ENCODE measurements at places on chromosomes 5 and 9. TPM values are rescaled to one million over a fixed set of nuclear protein-coding genes. Genes with fewer than 3 reads are reported as not detected.

GPRIN1 gene
- total RNA-seq = 2.0 TPM

C9orf152 gene
- not detected for total RNA-seq

BAAT gene
- total RNA-seq = 0.24 TPM

DNA sequence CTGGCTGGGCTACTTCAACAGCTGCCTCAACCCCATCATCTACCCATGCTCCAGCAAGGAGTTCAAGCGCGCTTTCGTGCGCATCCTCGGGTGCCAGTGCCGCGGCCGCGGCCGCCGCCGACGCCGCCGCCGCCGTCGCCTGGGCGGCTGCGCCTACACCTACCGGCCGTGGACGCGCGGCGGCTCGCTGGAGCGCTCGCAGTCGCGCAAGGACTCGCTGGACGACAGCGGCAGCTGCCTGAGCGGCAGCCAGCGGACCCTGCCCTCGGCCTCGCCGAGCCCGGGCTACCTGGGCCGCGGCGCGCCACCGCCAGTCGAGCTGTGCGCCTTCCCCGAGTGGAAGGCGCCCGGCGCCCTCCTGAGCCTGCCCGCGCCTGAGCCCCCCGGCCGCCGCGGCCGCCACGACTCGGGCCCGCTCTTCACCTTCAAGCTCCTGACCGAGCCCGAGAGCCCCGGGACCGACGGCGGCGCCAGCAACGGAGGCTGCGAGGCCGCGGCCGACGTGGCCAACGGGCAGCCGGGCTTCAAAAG lies 36.9 kb upstream of the TTC1 start:
- DNase-seq = no peak
- H3K4me1 ChIP-seq = peaks cover 8% of the 10 kb centered on the region
- H3K27me3 ChIP-seq = peaks cover 73% of the 10 kb centered on the region
- H3K36me3 ChIP-seq = no peaks in the 10 kb centered on the region
- no peak overlapping the region for H3K27ac ChIP-seq

GRCh38 chr5:81246697-81247096 lies 13.6 kb downstream of the CKMT2 start:
- H3K36me3 ChIP-seq = peaks cover 6% of the 10 kb centered on the region
- H3K4me1 ChIP-seq = peaks cover 15% of the 10 kb centered on the region
- no peak overlapping the region for H3K27ac ChIP-seq
- no peak overlapping the region for H3K4me3 ChIP-seq

DNA sequence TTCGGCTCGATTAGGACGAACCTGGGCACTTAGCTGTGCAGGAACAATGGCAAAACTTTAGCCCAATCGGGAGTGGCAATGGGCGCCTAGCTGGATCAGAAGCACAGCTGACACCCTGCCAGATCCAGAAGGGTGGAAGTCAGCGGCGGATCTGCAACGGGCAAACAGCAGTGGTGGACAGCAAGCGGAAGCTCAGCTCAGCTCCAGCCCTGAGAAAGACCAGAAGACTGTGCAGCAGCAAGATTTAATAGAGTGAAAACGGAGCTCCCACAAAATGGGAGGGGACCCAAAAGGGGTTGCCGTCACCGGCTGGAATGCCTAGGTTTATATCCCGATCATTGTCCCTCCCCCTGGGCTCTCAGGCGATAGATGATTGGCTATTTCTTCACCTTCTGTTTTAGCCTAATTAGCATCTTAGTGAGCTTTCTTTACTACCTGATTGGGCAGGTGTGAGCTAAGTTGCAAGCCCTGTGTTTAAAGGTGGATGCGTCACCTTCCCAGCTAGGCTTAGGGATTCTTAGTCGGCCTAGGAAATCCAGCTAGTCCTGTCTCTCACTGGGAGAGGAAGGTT lies 1237.9 kb downstream of the CDH12 start:
- no peaks in the 10 kb centered on the region for H3K36me3 ChIP-seq
- no peaks in the 10 kb centered on the region for H3K4me1 ChIP-seq
- DNase-seq = no peak
- H3K27ac ChIP-seq = no peak overlapping the region
- H3K4me3 ChIP-seq = no peak overlapping the region

DNA sequence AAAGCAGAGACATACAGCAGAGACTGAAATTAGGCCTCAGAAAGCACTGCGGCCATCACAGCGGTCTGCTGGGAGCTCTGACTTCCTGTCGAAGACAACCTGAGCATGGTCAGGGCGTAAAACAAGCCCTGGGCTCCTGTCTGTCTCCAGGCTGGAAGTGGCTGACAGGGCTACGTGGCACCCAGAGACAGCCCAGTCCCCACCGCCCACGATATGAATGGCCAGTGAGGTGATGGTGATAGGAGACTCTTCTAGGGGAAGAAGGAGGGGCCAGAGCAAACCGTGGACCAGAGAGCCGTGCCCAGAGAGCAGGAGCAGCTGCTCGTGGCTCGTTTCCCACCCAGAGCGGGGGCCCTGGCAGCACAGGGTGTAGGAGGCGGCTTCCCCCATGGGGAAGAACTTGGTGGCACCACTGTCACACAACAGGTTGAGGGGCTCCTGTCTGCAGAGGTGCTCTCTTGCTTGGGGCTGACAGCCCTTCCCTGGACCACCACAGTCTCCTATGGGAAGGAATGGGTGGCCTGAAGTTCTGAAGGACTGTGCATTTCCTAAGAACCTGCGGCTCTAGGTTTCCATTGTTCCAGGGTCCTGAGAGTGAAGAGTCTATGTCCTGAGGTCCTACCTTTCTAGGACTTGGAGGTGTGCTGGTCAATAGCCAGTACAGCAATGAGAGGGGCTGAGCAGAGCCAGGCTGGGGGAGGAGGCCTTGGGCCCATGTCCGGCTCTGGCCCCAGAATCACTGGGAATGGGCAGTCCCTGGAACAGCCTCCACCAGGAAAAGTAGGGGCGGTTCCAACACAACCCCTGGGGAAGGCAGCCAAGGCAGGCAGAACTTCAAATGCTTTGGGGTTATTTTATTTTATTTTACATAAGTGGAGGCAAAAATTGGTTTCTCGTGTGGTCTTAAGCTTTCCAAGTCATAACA lies 56.4 kb downstream of the BARX1 start:
- DNase-seq = no peak
- H3K4me3 ChIP-seq = no peak overlapping the region
- H3K27me3 ChIP-seq = no peaks in the 10 kb centered on the region
- H3K27ac ChIP-seq = no peak overlapping the region

DNA sequence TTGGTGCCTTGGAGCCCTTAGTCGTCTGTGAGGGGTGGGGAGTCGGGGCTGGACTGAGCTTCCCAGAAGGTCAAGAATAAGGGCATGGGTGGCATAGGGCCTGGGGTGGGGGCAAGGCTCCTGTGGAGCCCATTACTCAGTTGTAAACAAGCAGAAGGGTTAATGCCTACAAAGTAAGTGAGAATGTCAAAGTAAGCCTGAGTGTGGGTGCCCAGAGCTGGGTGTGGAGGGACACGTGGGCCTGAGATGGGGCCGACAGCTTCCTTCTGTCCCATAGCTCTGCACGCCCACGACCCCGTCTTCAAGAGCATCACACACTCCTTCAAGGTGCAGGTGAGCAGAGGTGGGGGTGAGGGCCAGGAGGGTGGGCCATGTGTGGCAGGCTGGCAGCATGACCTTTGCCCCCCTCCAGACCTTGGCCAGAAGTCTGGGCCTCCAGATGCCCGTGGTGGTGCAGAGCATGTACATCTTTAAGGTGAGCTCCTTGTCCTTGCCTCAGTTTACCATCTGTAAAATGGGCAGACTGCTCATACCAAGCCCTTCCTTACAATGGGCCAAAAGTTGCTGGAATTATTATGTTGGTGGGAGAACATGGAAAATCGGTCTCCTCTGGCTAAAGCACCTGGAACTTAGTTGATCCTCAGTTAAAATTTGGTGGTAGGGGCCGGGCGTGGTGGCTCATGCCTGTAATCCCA lies 11.1 kb downstream of the DOLK start:
- no peak for DNase-seq
- no peak overlapping the region for H3K4me3 ChIP-seq

DNA sequence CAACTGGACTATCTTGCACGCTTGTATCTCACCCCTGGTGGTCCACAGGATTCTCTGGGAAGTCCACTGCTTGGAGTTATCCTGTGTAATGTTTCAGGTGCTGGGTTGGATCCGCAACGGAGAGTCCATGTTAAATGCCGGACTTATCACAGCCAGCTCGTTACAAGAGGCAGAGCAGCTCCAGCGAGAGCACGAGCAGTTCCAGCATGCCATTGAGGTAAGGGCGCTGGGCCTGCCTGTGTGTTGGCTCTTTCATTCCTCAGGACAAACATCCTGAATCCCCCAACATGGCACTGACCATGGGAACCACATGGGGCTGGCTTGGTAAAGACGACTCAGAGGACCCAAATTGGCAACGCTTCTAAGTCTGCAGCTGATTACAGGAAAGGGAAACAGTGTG lies 214.8 kb upstream of the OTULINL start:
- DNase-seq = no peak

GRCh38 chr5:79241535-79241979 lies 5.6 kb downstream of the JMY start:
- H3K27me3 ChIP-seq = no peaks in the 10 kb centered on the region
- peaks cover 18% of the 10 kb centered on the region for H3K36me3 ChIP-seq
- peak overlapping the region; percentile 91 for H3K4me3 ChIP-seq
- H3K4me1 ChIP-seq = peaks cover 70% of the 10 kb centered on the region
- no peak for DNase-seq
- H3K27ac ChIP-seq = peak overlapping the region; percentile 68

DNA sequence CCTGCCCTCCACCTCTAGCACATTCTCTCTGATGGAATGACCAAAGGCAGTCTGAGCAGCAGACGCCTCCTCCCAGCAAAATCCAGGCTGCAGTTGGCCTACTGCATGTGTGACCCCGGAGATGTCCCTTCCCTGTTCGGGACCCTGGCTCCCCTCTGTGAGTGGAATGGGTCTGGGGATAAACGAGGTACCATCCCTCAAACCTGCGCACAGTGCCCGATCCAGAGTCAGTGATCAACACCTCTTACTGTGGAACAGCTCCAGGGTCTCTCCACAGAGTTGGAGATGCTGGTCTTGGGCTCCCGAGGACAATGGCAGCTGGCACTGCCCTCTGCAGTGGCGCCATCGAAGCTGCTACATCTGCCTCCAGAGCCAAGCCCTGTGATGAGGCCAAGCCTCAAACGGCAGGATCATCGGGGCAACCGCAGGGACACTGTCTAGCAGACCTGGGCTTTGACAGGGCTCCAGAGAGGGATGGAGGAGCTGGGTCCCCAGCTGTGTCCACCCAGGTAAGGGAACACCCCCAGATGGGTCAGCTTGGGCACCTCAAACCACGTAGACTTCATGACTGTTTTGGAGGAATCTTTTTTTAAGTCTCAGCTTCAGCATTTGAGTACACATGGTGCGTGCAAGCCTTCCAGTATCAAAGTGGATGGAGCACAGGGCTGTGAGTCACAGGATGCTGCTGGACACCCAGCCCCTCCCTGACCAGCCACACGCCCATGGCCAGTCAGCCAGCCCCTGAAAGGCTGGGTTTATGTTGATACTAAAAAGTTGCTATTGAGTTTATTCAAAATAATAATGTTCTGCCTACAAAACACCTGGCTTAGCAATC lies 13.0 kb downstream of the MED10 start:
- peaks cover 2% of the 10 kb centered on the region for H3K4me1 ChIP-seq
- H3K27me3 ChIP-seq = no peaks in the 10 kb centered on the region
- DNase-seq = no peak

DNA sequence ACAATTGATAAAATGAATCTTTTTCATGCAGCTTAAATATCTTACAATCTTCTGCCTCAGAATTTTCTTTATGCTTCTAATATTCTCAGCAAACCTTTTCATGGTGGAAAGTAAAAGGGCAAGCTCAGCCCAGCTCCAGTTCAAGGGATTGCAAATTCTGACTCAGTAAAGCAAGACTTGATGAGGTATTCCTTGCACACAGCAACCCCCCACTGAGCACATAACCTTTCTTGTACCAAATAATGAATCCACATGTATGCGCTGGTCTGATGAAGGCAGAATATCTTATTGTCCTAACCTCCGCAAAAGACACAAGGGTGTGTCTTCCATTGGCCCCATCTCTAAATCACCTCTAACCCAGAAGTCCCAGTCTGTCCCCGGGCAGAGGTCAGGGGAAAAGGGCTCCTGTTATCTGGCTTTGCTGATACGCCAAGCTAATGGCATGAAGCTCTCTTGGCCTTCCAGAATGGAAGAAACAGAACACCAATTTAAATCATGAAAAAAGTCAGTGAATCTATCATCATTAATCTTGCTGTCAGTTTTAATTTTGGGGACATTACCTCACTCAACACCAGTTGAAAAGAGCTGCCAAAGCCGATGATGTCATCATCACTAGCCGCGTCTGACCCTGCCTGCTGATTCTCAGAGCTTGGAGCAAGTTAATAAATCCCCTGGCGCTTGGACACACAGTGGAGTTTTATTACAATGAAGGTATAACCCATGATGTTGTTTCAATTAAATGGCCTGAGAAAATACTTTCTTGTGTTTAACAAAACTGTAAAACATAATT lies 592.5 kb upstream of the CLINT1 start:
- no peak overlapping the region for H3K27ac ChIP-seq
- no peaks in the 10 kb centered on the region for H3K4me1 ChIP-seq
- H3K36me3 ChIP-seq = no peaks in the 10 kb centered on the region
- no peaks in the 10 kb centered on the region for H3K27me3 ChIP-seq
- H3K4me3 ChIP-seq = no peak overlapping the region

GRCh38 chr5:74631081-74631953 lies 9.2 kb downstream of the ENC1 start:
- peak overlapping the region; percentile 48 for H3K27ac ChIP-seq
- peak overlapping the region; percentile 56 for H3K4me3 ChIP-seq
- H3K36me3 ChIP-seq = no peaks in the 10 kb centered on the region
- H3K4me1 ChIP-seq = peaks cover 33% of the 10 kb centered on the region

- peaks cover 18% of the 10 kb centered on the region for H3K4me1 ChIP-seq
- no peak overlapping the region for H3K27ac ChIP-seq
- H3K4me3 ChIP-seq = no peak overlapping the region
- no peak for DNase-seq
- peaks cover 2% of the 10 kb centered on the region for H3K36me3 ChIP-seq
Measured at GRCh38 chr5:95922798-95923197, 38.9 kb downstream of the ELL2 start.

GRCh38 chr9:116466271-116467235 lies 220.6 kb upstream of the TRIM32 start:
- no peaks in the 10 kb centered on the region for H3K36me3 ChIP-seq
- DNase-seq = no peak
- no peaks in the 10 kb centered on the region for H3K4me1 ChIP-seq
- no peak overlapping the region for H3K4me3 ChIP-seq
- H3K27me3 ChIP-seq = no peaks in the 10 kb centered on the region
